Stimulated activated CD4-positive, alpha-beta T cell treated with anti-CD3 and anti-CD28 coated beads, Interleukin-1b, Interleukin-23, amount 100 ng/mL, for 1 hour (primary cell): ENCODE measurements at places on chromosomes 11 and 22.

- DNase-seq, result no peak
Measured at GRCh38 chr22:40009951-40010671, 15.4 kb downstream of the FAM83F start.

- DNase-seq, result no peak
Measured at GRCh38 chr11:132111838-132112237, 741.4 kb downstream of the NTM start.

DNA sequence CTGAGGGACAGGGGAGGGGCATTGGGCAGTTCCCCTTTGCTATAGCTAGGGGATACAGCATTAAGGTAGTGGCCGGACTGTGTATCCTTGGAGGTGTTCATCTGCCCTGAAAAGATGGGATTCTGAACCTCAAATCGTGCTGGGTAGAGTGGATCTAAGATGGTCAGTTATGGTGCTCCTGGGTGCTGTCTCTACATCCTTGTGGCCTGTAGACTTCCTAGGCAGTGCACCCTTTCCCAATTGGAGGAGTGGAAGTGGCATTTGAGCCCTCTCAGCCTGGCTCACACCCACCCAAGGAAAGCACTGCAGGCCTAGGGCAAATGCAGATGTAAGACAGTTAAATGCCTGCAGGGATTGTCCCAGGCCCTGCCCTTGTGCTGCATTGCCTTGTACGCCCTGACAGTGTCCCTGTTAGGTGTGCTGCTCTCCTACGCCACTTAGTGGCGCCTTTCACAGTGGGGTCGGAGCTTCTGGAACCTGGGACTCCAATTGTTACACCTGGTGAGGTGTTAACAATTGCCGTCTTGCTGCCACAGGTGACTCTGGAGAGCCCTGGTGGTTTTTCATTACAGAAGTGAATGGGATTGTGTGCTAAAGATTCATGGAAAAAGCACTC is 35.0 kb downstream of the PPFIBP2 start:
- DNase-seq, result no peak

DNA sequence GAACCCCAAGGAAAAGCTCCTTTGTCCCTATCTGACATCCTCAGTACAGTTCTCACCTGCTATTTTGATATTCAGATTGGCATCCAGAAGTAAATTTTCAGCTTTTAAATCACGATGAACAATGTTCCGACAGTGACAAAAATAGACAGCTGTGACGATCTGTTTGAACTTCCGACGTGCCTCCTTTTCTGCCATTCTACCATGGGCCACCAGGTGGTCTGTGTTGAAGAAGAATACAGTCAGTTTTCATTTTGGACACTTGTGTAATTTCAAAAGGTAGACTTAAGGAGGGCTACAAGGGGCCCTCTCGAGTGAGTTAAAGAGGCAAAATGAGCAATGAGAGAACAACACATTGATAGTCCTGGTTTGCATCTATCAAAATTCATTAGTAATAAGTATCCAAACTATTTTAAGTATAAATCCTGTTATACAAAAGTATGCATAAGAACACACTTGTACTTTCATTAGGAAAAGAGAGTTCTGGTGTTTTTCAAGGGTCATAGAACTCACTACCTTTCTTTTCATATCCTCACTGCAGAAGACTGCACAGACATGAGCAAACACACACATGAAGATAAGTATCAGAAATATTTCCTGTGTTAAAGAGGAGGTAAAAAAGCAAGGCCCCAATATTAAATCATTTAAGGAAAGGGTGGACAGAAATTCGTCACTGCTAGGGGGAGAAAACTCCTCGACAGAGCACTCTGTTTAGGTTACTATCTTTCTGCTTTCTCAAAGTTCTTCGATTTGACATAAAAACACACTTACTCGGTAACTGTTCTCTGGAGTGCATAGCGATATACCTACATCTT is 89.9 kb upstream of the APOA1 start:
- DNase-seq, result no peak

- DNase-seq, result no peak
Measured at GRCh38 chr22:31339148-31339832, 6.9 kb downstream of the PATZ1 start.

GRCh38 chr11:90845126-90845525 is 622.3 kb upstream of the CHORDC1 start:
- no peak for DNase-seq

DNA sequence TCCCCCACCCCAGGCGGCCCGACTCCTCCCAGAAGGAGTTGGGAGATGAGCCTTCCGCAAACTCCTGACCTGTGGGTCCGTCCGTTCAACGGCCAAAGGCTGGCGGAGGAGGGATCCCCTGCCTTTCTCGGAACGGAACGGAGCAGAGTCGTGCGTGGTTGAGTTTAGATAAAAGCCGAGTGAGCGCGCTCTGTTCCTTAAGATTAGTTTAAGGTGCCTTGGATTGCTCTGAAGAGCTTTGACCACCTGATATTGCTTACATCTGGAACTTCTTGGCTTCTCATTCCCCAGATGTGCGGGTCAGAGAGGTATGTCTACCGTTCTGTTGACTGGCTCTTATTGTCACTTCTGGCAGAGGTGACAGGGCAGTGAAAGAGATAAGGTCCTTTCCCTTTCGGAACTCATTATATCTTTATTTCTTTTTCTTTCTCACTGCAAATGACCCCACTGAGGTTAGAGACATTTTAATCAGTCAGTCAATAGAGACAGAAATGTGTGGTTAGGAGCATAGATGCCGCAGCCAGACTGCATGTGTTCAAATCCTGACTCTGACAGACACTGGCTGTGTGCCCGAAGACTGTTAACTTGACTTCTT is at the start of gene TRIM6:
Gene TRIM6, plus strand, starts transcription at position 31 of the 595 bp plus-strand sequence. Its CDS starts 261 bp downstream, at position 292.
- no peak for DNase-seq

DNA sequence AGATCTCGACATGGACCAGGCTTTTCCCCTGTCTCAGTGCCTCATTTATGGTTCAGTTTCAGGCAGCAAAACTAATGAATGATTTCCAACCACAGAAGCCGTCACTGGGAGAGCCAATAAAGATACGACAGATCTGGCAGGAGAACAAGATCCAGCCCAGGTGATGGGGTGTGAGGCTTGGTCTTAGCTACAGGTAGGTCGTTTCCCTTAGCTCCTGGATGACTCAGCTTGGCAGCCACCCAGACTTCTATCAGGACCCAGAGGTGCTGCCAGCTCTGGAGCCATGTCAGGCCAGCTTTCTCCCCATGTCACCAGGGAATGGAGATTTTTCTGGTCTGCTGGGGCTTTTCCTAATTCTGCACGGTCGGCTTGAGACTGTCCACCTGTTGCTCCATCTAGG is 36.3 kb upstream of the APOBEC3A start:
- no peak for DNase-seq

DNA sequence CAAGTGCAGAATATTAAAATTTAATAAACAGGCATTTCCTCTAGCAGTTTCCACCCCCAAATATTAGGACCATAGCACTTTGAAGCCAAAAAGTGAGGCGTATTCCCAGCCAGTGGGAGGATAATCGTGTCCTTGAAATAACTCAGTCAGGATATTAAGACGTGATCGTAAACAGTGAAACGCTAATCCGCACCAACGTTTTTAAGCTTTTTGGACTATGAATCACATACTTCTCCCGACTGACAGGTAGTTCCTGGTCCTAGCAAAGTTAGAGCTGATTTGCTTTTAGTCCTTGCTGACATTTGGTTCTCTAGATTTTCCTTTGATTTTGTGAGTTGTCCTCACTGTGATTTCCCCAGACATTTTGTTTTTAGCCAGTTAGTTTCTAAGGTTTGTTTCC is 197.1 kb upstream of the ARHGAP20 start:
- DNase-seq, result no peak

- no peak for DNase-seq
Measured at GRCh38 chr22:27238935-27239510, 562.5 kb downstream of the MN1 start.

- DNase-seq, result no peak
Measured at GRCh38 chr11:37841016-37841415, 1243.0 kb upstream of the RAG2 start.
